ENCODE measurements at places on chromosomes 4 and X. TPM values are rescaled to one million over a fixed set of nuclear protein-coding genes. Genes with fewer than 3 reads are reported as not detected.

DNA sequence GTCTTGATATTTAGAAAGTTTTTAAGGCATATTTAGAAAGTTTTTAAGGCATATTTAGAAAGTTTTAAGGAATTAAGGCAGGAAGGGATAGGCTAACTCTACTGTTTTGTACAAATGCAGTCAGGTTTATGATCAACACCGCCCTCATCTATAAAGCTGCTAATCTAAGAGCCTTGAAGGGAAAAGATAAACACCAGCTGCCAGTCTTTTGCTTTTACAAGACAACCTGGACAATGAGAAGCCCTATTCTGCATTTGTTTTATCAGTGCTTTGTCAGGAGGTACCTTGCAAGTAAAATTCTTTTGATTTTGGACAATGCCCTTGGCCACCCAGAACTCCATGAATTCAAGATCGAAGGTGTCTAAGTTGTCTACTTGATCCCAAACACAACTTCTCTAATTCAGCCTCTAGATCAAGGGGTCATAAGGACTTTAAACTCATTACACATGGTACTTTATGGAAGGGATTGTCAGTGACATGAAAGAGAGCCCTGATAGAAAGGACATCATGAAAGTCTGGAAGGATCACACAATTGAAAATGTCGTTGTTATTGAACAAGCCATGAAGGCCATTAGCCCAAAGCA lies 39.8 kb downstream of the IL15 start:
- no peak for DNase-seq
- H3K27me3 ChIP-seq, result no peaks in the 10 kb centered on the region
- H3K4me1 ChIP-seq, result no peaks in the 10 kb centered on the region
- H3K4me3 ChIP-seq, result no peak overlapping the region
- H3K36me3 ChIP-seq, result no peaks in the 10 kb centered on the region

The PARM1 gene
- total RNA-seq, result 0.19 TPM

The MBTPS2 gene
- total RNA-seq, result 7.7 TPM

DNA sequence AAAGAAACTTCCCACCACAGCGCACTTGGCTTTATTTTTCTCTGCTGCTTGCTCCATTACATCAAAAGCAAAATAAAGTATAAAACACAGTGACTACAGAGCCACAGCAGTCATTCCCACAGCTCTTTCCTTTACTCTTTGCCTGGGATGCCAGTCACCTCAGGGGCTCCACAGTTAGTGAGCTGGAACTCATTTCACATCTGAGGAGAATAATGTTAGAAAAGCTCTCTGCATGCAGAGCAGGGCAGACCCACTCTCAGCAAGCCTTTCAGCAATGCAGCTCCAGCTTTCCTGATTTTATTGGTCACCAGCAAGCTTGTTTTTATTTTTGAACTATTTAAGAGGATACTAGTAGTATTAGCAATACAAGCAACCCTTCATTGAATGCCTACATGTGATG lies 13.8 kb downstream of the GRXCR1 start:
- peaks cover 27% of the 10 kb centered on the region for H3K27me3 ChIP-seq
- no peaks in the 10 kb centered on the region for H3K36me3 ChIP-seq
- no peak overlapping the region for H3K27ac ChIP-seq

DNA sequence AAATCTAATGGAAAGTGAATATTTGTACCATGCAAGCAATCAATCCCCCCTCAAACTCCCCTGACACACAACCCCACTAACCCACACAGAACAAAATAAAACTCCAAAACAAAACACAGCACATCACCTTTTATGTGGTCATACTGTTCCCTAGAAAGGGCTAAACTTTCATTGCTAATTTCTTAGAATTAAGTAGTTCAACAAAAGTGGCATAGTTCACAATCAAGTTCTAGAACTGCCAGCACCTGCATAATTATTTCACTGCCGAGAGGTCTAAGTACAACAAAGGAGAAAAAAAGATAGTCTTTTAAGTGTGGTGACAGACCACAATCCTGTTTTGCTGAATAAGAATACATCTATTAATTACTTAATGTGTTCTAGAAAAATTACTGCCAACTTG lies 58.8 kb downstream of the AMMECR1 start:
- peaks cover 8% of the 10 kb centered on the region for H3K4me1 ChIP-seq
- DNase-seq, result no peak
- no peak overlapping the region for H3K4me3 ChIP-seq
- H3K27ac ChIP-seq, result no peak overlapping the region

The ETNPPL gene
- not detected for total RNA-seq

The COPS4 gene
- total RNA-seq, result 28.9 TPM

The DRD5 gene
- total RNA-seq, result not detected

The FAM149A gene
- 2.0 TPM for total RNA-seq

GRCh38 chr4:40992472-40993295 lies 221.7 kb downstream of the APBB2 start:
- H3K27ac ChIP-seq, result no peak overlapping the region
- no peaks in the 10 kb centered on the region for H3K4me1 ChIP-seq
- no peak overlapping the region for H3K4me3 ChIP-seq
- no peaks in the 10 kb centered on the region for H3K36me3 ChIP-seq

- H3K4me1 ChIP-seq, result no peaks in the 10 kb centered on the region
- H3K36me3 ChIP-seq, result no peaks in the 10 kb centered on the region
- H3K27ac ChIP-seq, result no peak overlapping the region
- H3K27me3 ChIP-seq, result no peaks in the 10 kb centered on the region
Measured at GRCh38 chr4:162787120-162787519, 379.6 kb downstream of the NAF1 start.

DNA sequence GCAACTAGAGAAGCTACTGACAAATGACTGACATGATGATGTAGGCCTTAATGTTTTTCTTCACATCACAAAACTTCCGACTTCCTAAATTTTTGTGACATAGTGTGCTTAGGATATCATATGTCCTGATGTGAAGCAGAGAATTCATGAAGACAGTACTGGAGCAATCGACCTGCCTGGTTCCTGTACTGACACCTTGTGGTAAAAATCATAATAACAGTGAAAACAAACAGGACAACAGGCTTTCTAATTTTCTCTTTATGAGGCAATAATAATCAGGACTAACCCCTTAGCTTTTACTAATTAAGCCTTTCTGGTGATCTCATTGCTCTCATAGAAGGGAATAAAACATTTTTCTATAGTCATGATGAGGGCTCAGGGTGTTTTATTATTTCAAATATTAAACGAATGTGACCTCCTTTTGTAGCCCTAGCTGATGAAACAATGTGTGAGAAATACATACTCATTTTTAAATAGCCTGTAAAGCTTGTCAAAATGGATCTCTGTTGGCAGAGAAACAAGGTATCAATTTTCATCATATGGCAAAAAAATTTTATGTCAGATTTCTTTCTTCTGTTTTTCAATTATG lies 158.4 kb downstream of the TENT5D start:
- H3K36me3 ChIP-seq, result no peaks in the 10 kb centered on the region
- no peak overlapping the region for H3K27ac ChIP-seq
- DNase-seq, result no peak
- no peak overlapping the region for H3K4me3 ChIP-seq

The AFP gene
- not detected for total RNA-seq

The TEX28 gene
- total RNA-seq, result not detected

The SPRY1 gene
- 58.1 TPM for total RNA-seq

- H3K4me1 ChIP-seq, result peaks cover 16% of the 10 kb centered on the region
- peaks cover 6% of the 10 kb centered on the region for H3K27me3 ChIP-seq
- no peaks in the 10 kb centered on the region for H3K36me3 ChIP-seq
- H3K27ac ChIP-seq, result no peak overlapping the region
- no peak for DNase-seq
Measured at GRCh38 chrX:153471663-153472280, 1.4 kb upstream of the HAUS7 start.

Data from activated T-cell treated with anti-CD3 and anti-CD28 coated beads, Interleukin-2, amount 50 U/mL, for 72 hours (primary cell).